ENCODE measurements at places on chromosomes 3 and 15.

- no peak for DNase-seq
Measured at GRCh38 chr3:101865751-101866509, 16.6 kb downstream of the NFKBIZ start.

GRCh38 chr15:63244976-63245645 lies 32.3 kb upstream of the APH1B start:
- DNase-seq, result no peak

- peak; percentile 78 for DNase-seq
Measured at GRCh38 chr15:55993111-55993803, at the start of gene NEDD4. Gene NEDD4 (minus strand): TSS chr15:55993612. CDS start chr15:55993555, 57 bp downstream.

- no peak for DNase-seq
Measured at GRCh38 chr15:74464216-74464615, 3.3 kb upstream of the UBL7 start.

- DNase-seq, result no peak
Measured at GRCh38 chr3:81443958-81444357, 317.5 kb downstream of the GBE1 start.

DNA sequence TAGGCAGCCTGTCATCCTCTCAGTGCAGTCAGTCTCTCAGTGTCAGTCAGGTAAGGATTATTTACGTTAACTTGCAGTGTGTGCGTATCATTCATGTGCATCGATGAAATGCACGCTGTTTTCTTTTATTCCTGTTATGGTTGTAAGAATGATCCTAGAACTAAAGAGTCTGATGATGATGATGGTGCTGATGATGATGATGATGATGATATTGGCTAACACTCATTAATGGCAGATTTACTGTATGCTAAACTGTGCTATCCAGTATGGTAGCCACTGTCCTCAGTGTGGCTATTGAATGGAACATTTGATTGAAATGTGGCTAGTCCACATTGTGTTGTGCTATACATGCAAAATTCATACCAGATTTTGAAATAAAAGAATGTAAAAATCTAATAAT lies 39.4 kb downstream of the FANCI start:
- DNase-seq, result no peak

- DNase-seq, result no peak
Measured at GRCh38 chr15:69794645-69795469, 302.9 kb downstream of the TLE3 start.

DNA sequence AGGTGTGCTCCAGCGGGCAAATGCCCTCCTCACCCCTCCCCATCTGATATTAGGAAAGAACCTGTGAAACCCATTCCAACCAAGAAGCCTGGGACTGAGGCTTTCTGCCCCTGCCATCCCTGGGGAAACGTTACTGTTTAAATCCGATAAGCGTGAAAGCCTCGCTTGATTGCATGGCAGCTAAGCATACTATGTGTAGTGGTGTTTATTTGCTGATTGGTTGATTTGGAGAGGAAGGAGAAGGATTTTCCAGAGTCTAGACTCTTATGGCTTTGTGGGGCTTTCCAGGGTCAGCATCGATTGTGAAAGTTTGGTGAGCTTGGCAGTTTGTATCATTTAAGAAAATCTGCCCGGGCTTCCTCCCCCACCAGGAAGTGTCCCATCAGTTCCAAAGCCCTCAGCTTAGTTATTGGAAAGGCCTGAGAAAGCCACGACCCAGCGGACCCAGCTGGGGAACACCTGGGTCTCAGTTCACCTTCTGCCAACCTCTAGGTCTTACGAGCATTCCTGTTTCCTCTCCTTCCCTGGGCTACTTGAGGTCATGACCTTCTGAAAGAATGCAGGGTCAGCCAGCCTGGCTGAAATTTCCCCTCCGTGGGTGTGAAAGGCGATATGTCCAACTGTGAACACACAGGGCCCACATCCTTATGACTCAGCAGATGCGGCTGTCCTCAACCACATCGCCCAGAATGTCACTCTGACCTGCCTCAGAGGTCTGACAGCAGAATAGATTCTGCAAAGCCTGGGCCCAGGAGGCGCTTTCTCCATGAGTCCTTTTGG lies 62.8 kb upstream of the HERC1 start:
- DNase-seq, result no peak

DNA sequence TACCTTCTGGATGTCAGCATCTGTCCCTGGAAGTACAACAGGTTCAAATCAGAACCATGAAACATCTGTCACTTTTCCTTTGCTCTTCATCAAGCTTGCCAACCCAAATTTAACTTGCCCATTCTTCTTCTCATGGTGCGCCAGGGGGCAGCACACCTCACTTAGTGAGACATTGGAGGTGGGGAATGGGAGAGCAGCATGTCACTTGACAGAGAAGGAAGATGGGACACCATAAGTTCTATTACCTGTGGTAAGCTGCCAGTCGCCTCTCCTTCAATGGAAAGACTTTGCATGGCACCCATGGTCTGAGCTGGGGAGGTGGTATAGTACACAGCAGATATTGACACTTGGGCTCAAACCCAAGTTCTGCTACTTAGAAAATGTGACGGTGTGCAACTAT lies 2.9 kb downstream of the SCN5A start:
- DNase-seq, result no peak

DNA sequence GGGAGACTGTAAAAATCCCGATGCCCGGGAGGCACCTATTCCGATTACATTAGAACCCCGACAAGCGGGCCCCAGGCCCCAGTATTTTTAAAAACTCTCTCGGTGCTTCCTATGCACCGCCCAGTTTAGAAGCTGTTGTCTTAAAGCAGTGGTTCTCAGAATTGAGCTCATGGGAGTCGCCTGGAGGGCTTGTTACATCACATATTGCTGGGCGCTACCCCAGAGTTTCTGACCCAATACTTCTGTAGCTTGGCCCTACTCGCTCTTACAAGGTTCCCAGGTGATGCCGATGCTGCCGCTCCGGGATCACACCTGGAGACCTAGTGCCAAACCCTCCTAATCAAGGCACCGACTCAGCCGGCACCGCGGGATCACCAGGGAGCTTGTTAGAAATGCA lies 35.2 kb downstream of the CPN2 start:
- DNase-seq, result no peak

DNA sequence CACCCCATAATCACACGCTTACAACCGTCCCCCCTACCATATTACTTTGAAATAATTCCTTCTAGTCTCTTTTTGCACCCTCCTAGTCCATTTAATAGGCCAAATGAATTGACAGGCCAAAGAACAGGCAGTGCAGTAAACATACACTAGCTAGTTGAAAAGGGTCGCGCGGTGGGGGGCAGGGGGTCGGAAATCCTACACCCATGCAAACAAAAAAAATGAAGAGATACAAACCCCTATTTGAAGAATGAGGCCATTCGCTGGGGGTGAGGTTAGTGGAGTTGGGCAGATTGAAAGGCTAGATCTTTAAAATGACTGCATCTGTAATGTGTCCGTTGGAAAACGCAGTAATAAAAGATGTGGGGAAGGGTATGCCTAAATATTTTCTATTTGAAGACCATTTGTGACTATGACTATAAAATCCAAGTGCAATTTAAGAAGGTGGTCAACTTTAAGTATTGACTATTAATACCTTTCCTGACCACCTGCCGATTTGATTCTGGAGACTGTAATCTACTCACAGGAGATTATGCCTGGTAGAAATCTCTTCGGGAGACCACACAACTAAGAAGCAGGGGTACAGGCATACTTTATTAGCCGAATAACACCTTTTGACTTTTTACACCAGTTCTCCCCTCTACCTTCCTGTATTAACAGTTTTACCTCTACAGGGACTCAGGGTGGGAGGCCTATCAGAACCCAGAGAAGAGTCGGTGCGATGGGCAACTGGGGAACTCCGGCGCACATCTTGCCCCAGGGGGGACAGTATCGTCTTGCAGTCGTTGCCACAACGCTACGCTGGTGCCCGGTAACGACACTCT lies 762 bp upstream of the ARL6 start:
- DNase-seq, result no peak

DNA sequence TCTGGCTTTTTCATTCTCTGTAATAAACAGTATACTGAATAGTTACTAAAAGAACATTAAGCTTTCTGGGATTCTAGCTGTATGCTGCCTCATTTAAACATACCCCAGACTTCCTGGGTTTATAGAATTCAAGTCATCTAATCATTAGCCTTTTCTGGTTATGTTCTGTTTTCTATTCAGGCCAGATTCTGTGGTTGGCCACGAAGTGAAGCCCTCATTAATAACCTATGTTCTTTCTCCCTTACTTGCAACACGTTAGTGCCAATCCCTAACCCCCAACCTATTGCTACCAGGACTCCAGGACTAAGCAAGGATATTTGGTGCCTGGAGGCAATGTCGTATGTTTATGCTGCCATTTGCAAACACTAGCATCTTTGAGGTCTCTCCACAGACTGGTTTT lies 28.6 kb upstream of the MTMR10 start:
- DNase-seq, result no peak

- DNase-seq, result no peak
Measured at GRCh38 chr3:39639344-39640236, 169.8 kb upstream of the MYRIP start.

DNA sequence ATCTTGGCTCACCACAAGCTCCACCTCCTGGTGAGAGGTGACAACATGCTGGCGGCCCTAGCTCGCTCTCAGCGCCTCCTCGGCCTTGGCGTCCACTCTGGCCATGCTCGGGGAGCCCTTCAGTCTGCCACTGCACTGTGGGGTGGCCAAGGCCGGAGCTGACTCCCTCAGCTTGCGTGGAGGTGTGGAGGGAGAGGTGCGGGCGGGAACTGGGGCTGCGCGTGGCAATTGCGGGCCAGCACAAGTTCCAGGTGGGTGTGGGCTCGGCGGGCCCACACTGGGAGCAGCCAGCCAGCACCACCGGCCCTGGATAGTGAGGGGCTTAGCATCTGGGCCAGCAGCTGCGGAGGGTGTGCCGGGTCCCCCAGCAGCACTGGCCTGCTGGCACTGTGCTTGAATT lies 275.7 kb upstream of the P2RY1 start:
- DNase-seq, result no peak

DNA sequence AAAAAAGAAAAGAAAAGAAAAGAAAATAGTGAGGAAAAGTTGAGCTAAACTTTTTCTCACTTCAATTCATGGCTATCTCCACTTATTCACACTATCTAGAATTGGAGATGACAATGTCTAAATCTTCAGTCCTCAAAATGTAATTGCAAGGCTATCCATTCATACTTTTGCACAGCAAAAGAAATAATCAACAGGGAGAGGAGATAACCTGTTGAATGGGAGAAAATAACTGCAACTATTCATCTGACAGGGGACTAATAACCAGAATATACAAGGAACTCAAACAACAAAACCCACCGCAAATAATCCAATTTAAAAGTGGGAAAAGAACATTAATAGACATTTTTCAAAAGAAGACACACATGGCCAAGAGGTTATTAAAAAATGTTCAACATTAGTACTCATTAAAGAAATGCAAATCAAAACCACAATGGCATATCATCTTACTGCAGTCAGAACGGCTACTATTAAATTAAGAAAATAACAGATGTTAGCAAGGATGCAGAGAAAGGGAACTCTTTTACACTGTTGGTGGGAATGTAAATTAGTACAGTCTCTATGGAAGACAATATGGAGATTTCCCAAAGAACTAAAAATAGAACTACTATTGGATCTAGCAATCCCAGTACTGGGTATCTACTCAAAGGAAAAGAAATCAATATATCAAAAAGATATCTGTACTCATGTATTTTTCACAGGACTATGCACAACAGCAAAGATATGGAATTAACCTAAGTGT lies 73.5 kb upstream of the PPIB start:
- no peak for DNase-seq

- DNase-seq, result no peak
Measured at GRCh38 chr3:87158823-87159222, 68.3 kb upstream of the CHMP2B start.

GRCh38 chr3:170062769-170063168 lies 25.0 kb downstream of the GPR160 start:
- no peak for DNase-seq

- no peak for DNase-seq
Measured at GRCh38 chr3:19749448-19750017, 184.5 kb downstream of the EFHB start.

DNA sequence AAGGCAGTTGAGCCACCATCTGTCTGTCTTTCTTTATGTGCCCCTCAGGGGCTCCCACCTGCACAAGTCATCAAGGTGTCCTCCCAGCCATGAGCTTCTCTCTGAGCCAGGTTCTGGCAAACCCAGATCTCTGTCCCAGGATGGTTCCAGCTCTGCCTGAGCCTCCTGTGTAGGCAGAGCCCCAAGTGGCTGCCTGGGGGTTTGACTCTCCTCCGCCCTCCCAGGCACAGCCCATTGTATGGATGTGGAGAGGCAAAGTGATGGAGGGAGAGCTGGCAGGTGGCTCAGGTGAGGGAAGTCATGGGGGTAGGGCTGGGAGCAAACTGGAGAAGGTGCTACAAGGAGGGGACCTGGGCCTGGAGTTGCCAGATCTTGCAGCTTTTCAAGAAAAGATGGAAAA lies 56.9 kb downstream of the GRIP2 start:
- no peak for DNase-seq

GRCh38 chr3:89955156-89955555 lies 847.7 kb downstream of the EPHA3 start:
- no peak for DNase-seq

GRCh38 chr3:171398343-171398742 lies 61.9 kb downstream of the TNIK start:
- no peak for DNase-seq

All from NCI-H510A (cell line).